ENCODE measurements at places on chromosomes 11 and 22.

DNA sequence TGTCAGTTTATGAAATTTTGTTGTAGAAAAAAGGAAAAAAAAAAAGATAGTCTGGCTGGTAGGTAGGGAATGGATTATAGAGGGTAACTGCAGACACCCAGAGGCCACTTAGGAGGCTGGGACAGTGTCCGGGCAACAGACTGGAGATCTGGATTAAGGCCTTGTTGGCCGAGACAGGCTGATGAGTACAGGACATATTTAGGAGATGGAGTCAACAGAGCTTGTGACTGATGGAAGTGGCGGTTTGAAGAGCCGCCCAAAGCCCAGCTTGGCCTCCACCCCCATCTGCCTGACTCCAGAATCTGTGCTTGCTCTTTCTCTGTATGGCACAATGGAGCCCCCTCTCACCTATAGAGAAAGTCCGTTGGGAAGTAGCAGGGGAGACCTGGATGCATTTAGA lies 7.6 kb downstream of the PLEKHB1 start:
- no peak for DNase-seq

DNA sequence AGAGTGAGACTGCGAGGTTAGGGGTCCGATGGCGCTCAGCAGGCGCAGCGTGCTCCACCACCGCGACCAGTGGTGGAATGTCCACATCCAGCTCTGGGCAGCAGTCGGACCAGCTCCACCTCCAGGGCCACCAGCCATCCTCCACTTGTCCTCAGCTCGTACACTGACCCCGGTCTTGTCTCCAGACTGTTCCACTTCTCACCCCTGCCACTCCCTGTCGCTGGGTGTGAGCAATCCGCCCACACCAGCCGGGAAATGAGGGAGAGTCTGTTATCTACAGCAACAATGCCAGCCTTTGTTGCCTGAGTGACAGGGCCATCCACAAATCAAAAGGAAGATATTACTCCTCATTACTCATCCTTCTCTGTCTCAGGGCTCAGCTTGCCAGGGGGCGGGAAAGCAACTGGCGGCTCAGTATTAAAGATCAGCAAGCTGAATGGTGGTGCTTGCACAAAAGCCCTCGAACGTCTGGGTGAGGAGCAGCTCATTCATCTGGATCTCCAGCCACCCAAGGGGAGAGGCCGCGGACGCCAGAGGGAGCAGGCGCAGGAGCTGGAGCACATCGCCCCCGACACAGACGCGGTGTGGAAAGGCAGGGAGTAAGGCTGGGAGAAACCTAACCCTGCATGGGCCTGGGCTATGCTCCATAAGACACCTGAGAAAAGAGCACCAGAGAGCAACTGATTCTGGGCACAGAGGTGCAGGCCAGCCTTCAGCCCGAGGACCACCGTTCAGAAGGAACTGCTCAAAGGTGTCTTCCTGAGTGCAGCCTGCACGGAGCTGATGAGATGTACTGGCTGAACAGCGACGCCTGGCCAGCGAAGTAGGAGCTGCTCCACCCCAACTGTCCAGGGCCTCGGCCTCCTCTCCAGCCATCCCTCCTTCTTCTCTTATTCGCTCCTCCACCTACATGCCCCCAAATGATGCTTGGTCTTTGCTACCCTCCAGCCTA lies 21.9 kb downstream of the IGSF9B start:
- DNase-seq: no peak

DNA sequence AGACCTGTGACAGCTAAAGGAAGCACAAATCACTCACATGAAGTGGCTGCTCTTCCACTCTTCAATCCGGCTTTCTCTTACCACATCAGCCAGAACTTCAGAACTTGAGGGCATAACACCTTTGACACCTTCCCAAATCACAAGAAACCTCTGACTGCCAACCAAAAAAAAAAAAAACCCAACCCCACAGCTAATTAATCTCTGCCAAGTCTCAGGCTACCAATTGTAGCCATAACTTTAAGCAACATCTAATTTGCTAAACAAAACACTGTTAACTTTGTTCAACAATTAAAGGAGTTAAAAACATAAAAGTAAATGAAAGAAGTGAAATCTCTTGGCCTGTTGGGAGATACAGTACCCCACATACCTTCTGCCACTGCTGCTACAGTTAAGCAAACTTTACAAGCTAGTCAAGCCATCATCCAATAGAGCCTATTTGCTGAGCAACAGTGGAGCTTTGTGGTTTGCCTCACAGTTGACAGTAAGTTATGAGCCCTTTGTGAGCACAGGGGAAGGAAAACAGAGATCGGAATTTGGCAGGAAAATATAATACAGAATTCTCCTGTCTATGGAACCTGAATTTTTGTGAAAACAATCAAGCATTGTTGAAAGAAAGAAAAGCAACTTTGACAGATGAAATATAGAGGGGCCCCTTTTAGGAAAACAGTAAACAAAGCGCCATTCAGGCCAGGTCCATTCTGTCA lies at the start of gene SOX6:
SOX6 (minus strand) TSS at position 490 of the 704 bp plus-strand sequence. CDS start 15,298 bp downstream, outside the sequence.
- no peak for DNase-seq

DNA sequence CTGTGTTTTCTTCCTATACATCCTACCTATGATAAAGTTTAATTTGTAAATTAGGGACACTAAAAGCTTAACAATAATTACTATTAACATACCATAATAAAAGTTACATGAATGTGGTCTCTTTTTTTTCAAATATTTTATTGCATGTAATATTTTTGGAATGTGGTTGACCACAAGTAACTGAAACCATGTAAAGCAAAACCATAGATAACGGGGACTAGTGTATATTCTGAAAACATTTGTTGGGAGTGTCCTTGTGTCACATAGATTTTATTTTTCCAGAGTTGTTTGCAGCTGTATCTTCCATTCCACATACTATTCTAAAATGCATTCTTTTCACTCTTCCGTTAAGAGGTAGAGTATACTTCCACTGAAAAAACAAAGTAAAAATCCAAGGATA lies 200.4 kb downstream of the KIF18A start:
- DNase-seq: no peak

- DNase-seq: no peak
These were observed 88.2 kb downstream of the CELSR1 start for GRCh38 chr22:46449116-46449691.

Data from stimulated activated CD8-positive, alpha-beta memory T cell treated with anti-CD3 and anti-CD28 coated beads, Interleukin-4, amount 100 ng/mL, for 1 hour (primary cell).